ENCODE measurements at places on chromosomes 4 and X.

GRCh38 chr4:105645440-105645839 is 63.0 kb downstream of the INTS12 start:
- no peak for DNase-seq

DNA sequence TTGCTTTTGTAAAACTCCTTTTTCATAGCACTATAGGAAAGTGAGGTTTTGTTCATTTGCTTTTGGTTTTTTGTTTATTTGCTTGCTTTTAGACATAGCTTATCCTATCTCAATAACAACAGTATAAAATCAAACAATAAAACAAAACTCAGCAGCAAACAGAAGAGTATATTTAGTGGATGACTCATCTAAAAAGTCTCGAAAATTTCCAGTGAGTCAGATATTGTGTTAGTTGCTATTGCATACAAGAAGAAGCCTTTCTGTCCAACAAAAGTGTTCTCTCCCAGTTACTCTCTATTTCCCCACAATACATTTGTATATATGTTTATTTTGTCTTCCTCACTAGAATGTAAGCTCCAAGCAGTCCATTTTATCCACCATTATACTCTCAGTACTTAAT is 36.0 kb upstream of the NPNT start:
- no peak for DNase-seq

DNA sequence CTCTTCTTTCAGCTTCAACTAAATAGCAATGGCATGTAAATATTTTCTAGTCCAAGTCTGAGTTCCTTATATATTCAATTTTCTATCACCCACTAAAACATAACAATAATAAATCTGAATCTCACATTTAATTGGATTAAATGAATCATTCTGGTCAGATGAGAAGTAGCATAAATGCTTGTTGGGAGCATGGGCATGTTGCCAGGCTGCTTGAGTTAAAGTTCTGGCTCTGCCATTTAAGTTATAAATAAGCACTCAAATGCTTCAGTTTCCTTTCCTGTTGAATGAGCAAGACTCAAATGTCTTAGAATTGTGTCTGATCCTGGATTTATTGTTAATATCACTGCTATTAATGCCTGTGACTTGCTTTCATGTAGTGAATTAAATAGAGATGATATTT is 496.3 kb downstream of the STPG2 start:
- no peak for DNase-seq

DNA sequence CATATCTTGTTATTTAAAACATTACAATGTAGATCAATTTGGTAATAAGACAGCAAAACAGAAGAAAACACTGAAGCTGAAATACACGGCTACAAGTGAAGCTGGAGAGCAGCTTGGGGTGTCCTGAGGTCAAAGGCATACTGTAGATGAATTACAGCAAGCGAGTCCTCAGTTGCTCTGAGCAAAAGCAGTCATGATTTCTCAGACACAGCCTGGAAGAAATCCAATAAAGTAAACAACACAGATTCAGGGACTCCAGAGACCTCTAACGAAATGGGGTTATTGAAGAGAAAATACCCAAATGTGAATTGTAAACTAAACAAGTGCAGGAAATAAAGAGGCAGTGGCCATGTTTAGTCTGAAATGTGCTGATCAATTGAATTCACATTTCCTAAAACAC is 324.4 kb downstream of the CAMK2D start:
- DNase-seq, result no peak

DNA sequence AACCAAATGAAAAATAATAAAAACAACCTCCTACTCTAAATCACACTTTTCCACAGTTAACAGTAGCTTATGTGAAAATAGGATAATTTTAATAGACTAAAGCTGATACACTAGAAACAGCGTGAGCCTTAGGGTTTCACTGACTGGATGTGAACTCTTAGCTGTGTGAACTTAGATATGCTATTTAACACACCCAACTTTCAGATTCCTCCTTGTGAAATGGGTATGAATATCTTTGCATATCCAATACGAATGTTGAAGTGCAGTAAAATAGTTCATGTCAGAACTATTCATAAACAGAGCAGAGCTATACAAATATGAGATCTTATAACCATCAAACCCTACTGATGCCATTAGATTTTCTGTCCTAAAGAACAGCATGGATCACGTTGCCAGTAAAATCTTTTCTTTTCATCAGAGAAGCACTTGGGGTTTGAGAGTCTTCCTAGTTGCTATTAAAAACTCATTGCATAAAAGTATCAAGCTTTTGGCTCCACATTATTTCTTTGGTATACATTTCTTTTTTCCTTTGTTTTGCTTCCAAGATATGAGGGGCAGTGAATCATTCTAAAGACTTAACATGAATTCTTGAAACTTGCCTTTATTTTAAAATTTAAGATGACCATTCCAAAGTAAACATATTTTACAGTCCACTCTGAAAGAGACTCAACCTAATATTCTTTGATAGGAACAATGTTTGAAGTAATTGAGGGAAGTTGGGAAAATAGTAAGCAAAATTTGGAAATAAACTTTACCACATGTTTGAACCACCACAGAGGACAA is 102.4 kb downstream of the CPE start:
- no peak for DNase-seq

DNA sequence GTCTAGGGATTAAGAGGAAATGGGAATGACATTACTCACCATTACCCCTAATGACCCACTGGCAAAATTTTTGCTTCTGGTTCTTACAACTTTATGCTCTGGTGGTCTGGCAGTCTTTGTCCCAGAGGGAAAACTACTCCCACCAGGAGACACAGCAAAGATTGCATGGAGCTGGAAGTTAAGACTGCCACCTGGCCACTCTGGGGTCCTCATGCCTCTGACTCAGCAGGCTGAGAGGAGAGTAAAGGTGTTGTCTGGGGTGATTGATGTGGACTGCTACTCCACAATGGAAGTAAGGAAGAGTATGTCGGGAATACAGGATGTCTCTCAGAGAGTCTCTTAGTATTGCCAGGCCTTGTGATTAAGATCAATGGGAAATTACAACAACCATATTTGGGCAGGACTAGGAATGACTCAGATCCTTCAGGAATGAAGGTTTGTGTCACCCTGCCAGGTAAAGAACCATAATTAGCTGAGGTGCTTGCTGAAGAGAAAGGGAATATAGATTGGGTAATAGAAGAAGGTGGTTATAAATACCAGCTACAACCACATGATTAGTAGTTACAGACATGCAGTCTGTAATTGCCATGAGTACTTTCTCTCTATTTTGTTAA is 215.5 kb downstream of the GPAT3 start:
- DNase-seq, result no peak

GRCh38 chr4:8130346-8131066 is 28.1 kb downstream of the ABLIM2 start:
- DNase-seq, result no peak

DNA sequence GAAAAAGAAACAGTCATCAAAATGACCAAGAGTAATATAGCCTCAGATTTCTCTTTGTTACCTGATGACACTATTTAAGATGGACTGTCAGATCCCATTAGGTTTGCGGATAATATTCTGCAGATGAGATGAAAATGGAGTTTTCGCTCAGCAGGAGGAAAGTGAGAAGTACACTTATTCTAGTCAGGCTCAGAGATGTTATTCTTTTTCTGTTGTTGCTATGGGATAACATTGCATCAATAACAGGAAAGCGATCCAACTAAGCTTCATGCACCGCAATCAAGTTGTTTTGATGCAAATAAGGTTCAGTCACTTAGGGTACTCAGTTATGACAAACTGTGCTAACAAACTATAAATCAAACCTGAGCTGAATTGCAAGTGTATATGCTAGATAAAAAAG is 415.0 kb downstream of the CCSER1 start:
- no peak for DNase-seq

- no peak for DNase-seq
Measured at GRCh38 chr4:41932988-41933387, 2.2 kb upstream of the TMEM33 start.

DNA sequence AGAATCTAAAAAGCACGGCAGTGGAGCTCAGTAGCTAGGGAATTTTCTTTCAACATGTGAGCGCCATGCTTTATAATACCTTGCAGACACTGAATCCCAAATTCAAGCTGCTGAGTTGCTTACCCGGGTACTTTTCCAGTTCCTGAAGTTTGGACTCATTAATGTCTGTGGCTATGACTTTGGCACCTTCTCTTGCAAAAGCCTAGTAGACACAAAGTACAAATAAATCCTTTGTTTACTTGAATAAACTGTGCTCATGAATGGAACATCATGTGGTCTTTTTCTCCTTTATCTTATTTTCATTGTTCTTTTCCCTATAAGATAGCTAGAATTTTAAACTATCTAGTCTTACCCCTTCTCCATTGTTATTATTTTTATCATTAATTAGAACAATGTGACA is 4.6 kb downstream of the BDH2 start:
- no peak for DNase-seq
